Epithelial cell of prostate (primary cell): ENCODE measurements at places on chromosomes 6 and 20.

GRCh38 chr6:122791310-122791679 lies 2.2 kb downstream of the SMPDL3A start:
- DNase-seq = no peak

DNA sequence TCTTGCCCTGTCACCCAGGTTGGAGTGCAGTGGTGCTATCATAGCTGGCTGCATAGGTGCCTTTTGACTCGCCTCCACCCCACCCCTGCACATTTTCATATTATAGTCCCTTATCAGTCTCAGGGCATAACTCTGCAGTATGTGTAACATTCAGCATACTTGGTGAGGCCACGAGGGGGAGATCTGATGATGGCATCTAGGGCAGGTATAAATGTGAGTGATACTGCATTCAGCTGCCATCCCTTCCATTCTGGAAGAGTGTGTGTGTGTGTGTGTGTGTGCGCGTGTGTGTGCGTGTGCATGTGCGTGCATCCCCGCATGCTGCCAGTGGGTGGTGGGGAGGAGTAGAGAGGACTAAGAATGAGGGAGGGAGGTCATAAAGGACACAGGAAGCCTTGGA lies 81.4 kb downstream of the JARID2 start:
- no peak for DNase-seq

DNA sequence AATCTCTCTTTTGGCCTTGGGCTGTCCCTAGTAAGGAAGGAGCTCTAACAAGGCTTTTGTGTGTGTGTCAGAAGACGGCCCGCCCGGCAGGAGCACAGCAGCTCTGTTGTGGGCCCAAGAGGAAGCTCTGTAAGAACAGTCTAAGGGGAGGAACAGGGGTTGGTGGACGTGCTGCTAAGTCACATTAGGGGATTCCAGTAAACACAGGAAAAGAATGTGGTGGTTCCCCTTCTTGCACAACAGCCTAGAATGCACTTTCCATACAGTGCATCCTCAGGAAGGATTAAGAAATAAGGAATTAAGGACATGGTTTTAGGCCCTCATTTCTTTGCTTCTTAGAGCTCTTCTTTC lies 114.5 kb downstream of the RNF144B start:
- DNase-seq = no peak

GRCh38 chr6:105164418-105164817 lies 15.4 kb downstream of the POPDC3 start:
- DNase-seq = peak; percentile 46

GRCh38 chr20:43680981-43681380 lies 14.1 kb downstream of the MYBL2 start:
- no peak for DNase-seq

DNA sequence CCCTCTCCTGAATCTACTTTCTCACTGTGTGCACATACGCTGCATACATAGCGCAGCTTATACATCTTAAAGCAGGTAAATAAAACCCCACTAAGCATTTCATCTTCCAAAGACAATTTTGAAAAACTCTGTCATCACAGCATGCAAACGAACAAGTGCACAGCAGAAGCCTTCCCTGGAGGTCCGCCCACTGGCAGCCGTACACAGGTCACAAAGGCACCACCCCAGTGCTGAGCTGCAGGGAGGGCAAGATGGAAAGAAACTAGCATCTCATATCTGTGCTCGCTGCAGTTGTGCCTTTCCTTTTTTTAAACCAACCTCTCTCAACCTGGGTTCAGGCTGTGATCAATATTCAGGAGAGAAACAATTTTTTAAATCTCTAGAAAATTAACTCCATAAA lies 73.3 kb downstream of the HUS1B start:
- DNase-seq = no peak

- DNase-seq = no peak
Measured at GRCh38 chr6:34321821-34322220, 70.6 kb downstream of the NUDT3 start.

DNA sequence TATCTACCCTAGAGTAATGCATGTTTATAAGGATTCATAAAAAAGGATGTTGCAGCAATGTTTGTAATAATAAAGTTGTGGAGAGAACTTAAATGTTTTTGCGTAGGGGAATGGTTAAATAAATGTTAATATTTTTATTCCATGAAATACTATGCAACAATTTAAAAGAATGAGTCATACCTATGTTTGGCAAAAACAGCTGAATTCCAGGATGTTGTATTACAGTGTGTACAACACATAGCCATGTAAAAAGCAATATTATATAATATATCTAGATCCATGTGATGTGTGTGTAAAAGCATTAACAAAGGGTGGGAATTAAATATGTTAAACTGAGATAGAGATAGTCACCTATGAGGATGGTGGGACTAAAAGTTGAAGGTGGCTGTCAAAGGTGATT lies 21.1 kb upstream of the PKIB start:
- DNase-seq = no peak

- no peak for DNase-seq
Measured at GRCh38 chr6:43089874-43090558, 13.9 kb downstream of the PTK7 start.

DNA sequence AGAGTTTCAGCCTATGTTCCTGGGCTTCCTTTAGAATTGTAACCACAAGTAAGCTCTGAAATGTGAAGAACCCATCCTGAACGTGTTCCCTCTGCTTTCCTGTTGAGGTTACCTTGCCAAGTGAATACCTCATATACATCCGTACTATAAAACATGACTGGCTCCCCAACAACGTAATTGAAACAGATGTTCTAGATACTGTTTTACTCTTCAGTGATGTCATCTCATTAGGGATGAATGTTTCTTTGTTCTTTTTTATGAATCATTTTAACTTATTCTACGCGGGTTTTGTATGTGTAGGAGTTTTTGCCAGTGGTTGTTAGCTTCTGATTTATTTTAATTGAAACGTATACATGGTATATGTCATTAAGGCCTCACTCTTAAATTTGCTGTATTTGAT lies 166.8 kb downstream of the SAMD5 start:
- DNase-seq = peak; percentile 45

DNA sequence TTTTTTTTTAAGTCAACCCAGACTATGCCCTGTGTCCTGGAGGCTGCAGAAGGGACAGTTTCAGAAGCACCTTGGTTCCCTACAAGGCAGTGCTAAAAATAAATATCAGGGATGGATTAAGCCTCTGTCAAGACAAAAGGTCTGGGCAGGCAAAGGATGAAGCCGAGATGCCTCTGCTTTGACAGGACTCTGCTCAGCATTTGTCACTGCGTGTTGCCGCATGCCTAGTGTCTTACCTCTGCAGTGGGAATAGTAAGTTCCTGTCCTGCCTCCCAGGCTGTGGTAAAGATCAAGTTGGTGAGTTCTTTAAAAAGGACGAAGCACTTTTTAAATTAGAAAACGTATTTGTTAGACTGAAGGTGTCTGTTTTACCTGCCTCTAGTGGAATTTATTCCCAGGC lies 15.1 kb downstream of the AAR2 start:
- no peak for DNase-seq

GRCh38 chr20:57004416-57004815 lies 262.0 kb downstream of the BMP7 start:
- DNase-seq = no peak

- no peak for DNase-seq
Measured at GRCh38 chr20:51712501-51713212, 55.5 kb downstream of the ATP9A start.

DNA sequence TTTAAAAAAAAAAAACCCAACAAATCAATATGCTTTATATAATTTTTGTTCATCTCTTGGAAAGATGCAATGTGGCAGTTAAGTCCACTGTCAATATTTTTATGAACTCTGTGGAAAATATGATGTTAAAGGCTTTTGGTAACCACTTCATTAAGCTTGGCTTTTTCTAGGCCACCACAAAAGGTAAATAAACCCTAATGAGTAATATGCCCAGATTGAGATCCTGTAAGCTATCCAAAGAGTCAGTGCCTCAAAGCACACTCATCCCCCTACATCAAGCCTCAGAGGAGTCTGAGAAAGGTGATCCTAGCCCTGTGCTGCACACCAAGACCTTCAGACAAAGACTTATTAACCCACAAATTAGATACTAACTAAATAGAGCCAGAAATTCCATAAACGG lies 121.1 kb downstream of the CDC5L start:
- no peak for DNase-seq

DNA sequence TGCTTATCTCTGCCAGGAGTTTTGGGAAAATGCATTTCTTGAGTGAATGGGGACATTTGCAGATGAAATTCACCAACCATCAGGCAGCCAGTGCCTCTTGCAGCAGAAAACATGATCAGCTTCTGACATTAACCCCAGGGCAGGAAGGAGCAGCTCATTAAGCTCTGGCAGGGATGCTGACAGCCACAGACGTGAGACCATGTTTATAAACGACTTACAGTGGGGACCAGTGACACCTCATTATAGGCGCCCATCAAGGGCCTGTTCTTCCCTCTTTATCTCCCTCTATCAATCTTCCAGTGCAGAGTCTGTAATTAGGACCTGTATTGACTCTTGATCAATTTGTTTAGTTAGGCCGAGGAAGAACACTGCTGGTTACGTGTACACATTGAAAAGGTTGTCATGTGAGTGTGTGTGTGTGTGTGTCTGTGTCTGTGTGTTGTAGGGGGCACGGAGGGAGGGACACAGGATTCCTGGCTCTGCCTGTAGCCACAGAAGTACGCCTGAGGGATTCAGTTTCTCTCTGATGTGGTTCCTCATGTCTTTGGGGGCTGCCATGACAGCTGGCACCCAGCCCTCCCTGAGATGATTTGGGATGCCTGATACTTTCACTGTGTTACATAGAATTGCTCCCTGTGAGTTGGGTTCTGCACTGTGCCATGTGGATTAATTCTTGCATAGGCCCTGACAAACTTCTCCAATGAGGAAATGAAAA lies 428.4 kb upstream of the CHD6 start:
- DNase-seq = no peak

- no peak for DNase-seq
Measured at GRCh38 chr6:152173957-152174356, 366.5 kb downstream of the ESR1 start.

DNA sequence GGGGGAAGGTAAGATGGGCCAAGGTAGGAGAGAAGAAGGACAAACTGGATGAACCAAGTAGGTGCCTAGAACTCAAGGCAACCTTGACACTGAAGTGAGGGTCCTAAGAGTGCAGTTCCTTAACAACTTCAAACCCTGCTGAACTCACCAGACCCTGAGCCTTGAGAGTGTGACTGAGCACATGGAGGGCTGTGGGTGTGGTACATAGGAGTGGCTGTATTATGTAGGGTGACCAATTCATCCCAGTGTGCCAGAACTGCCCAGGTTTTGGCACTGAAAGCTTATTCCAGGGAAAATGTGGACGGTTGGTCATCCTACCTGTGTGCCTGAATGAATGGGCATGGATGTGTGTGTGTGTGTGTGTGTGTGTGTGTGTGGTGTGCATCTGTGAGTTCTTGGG lies 281.8 kb downstream of the DHX35 start:
- DNase-seq = no peak

DNA sequence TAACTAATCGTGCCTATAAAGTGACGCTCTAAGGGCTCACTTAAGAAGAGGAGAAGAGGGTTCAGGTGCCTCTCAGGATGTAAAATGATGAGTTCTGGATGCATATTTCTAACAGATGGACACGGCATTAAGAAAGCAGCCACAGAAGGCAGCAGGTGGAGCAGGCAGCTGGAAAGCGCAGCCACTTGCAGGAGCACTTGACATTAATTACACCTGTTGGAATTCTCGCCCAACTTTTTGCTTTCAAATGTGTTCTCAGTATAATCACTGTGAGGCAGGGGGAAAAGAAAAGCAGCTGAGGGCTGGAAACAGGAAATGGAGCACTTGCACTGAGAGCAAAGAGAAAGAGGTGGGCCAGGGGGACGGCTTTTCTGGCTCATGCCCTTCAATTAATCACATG lies 164.2 kb downstream of the NKAIN2 start:
- no peak for DNase-seq

DNA sequence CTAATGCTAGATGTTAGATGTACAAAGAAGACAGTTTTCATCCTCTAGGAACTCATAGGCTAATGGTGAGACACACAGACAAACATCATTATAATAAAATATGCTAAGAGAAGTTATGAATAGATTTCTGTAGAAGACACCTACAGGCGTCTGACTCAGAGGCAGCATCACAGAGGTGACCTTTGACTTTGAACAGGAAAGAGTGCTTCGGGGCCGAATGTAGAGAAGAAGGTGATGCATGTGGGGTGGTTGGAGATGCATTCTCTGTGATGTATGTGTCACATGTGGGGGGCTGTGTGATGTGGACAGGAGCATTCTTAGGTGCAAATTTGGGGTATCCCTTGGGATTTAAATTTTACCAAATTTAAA lies 6.8 kb downstream of the GUCA1A start:
- no peak for DNase-seq

GRCh38 chr20:31693987-31694661 lies 28.5 kb downstream of the BCL2L1 start:
- DNase-seq = no peak

- DNase-seq = no peak
Measured at GRCh38 chr6:2818593-2818992, 23.1 kb downstream of the SERPINB1 start.

DNA sequence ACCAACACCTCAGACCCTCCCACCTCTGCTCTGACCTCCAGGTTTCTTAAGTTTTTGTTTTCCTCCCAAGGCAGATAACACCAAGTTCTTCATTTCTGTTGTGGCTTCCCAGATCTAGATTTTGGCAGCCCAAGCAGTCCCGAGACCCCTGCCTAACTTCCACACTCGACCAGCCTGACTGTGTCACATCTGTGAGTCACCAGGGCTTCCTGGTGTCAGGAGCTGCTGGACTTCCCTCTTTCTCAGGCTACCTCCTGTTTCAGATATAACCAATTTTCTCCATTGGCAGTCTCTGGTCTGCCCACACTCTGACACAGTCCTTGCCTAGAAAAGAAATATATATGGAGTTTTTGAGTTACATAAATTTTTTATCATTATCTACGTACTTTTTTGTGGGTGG lies 46.1 kb upstream of the CCN6 start:
- DNase-seq = no peak

DNA sequence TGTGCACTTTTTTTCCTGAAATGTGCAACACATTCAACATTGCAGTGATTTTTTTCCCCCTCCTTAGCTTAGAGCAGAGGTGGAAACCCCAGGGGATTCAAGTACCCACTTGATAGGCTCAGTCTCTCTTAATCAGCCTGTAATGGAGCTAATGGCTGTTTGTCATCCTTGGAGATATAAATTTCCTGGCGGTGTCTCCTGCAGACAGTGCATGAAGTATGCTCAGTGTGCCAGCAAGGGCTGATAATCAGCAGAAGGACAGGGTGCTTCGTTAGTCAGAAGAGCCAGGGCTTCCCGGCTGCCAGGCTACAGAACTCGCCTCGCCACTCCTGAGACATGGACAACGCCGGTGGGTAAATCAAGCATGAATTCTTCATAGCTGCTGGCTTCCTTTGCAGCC lies 69.8 kb upstream of the PHACTR2 start:
- DNase-seq = no peak

DNA sequence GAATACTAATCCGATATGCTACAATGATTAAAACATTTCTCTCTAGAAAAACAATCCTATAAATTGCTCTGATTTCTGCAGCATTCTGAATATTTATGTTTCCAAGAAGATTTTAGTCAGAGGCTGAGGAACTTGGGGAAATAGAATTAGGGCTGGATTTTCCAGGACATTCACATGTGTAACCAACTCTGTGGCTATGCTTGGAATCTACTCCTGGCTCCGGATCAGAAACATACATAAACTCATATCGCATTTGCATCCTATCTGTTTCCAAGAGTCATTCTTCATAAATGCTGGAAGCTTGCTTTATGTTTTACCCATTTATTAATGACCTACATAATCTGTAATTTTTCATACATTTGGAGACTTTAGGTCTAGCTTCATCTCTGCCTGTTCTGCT lies 459.9 kb upstream of the MARCKS start:
- DNase-seq = no peak
